Effector memory CD4-positive, alpha-beta T cell (primary cell): ENCODE measurements at places on chromosomes 7 and 10.

GRCh38 chr7:93284908-93285307 lies 52.7 kb downstream of the VPS50 start:
- DNase-seq = no peak

DNA sequence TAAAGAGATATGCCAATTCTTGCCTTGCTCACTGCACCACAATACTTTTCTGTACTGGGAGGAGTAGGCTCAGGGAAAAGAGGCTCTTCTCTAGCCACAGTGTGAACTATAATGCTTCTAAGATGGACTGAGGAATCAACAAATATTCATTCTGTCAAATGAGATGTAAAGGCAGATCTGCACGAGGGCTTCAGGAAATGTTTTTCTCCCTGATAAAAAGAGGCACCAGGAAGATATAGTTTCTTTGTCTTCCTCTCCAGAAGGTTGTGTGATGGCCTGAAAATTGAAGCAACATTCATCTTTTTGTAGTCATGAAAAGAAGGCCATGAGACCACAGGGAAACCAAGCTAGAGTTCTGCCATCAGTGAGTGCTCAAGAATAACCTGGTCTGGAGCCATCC lies 79.1 kb upstream of the NME8 start:
- DNase-seq = no peak

- DNase-seq = no peak
Measured at GRCh38 chr7:104795616-104796398, 218.2 kb upstream of the KMT2E start.

DNA sequence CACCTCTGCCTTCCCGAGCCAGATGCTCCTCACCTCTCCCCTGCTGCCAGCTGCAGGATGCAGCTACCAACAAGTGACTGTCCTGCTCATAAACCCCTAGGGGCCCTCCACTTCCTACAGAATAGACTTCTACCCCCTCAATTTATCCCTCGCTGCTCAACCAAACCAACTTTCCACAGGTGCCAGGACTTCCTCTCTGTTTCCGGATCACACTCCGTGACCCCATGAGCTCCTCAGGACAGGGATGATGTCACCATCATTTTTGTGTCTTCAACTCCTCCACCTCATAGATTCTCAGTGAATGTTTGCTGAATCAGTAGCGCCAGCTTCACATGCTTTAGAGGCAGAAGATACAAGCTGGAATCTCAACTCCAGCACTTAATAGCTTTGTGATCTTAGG lies 25.8 kb upstream of the ADRB1 start:
- no peak for DNase-seq

DNA sequence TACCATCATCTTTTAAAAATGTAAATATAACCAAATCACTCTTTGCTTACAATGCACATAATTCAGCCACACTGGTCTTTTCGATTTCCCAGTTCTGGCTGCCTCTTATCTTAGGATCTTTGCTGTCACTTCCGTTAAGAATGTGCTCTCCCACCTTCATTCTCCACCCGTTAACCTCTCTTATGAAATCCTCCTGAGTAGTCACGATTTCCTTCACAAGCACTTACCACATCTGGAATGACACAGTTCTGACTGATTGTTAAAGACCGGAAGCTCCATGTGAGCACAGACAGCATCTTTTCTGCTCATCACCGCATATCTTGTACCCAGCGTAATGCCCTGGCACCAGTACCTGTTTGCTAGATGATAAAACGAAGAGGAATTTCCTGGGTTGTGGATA lies 84.3 kb downstream of the CUL2 start:
- no peak for DNase-seq

GRCh38 chr10:98090822-98091221 lies 43.6 kb upstream of the R3HCC1L start:
- no peak for DNase-seq

- no peak for DNase-seq
Measured at GRCh38 chr7:42573881-42574672, 337.1 kb upstream of the GLI3 start.

DNA sequence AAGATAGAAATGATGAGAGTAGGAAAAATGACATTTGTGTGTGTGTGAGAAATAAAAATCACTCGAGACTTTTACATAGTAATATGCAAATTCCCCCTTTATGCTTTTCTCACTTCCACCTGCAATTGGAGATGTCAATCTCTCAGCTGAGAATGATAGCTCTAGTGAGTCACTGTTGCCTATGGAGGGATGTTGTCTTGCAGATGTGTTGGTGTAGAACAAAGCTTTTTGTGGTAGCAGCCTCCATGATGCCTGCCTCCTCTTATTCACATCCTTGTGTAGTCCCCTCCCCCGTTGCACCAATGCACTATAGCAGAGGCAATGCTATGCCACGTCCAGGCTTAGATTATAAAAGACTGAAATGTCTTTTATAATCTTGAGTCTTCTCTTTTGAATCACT lies 33.8 kb downstream of the SPAG6 start:
- no peak for DNase-seq

DNA sequence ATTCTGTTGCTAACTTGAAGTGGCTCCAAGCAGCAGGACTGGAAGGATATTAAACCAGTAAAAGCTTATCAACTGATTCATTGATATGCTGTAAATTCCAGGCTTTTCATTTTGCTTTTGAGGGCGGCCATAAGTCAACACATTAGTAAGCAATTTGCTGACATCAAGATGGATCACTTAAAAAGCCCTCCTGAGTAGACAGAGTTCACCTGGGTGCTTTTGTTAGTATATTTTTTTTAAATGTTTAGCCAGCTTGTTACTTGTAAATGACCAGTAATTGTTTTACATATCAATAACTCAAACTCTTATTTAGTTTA lies 26.5 kb downstream of the RNF32 start:
- no peak for DNase-seq

DNA sequence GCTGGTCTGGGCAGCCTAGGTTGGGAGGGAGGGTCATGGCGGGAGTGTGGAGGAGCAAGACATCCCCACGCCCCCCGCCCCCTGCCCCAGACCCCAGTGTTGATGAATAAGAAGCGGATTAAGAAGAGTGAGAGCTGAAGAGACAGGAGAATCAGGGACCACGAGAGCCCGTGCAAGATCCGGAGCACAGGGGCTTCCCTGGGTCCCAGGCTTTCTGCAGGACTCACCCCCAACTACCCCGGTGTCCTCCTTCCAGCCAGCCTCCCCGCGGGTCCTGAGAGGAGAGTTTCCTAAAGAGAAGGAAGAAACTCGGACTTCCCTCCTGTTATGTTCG lies 20.1 kb downstream of the GHRHR start:
- DNase-seq = no peak

DNA sequence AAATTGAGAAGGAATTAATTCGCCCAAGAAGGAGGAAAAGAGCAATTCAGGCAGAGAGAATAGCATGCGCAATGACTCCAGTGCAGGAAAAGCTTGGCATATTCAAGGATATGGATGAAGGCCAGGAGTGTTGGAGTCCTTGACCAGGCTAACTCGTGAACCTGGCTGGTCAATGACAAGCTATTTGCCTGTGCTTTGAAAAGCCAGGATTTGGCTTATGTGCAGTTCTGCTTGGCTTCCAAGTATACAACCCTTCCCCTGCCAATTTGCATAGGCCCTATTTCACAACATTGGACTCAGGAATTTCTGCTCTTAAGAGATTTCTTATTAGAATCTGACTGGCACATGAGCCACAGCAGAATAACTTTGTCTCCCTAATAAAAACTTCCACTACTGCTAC lies 72.3 kb upstream of the SP8 start:
- DNase-seq = no peak

- DNase-seq = no peak
Measured at GRCh38 chr7:99267841-99268576, 4.6 kb upstream of the MYH16 start.

- DNase-seq = no peak
Measured at GRCh38 chr10:114823077-114823463, 1.5 kb downstream of the FHIP2A start.

GRCh38 chr10:86655173-86655540 lies 810 bp downstream of the OPN4 start:
- no peak for DNase-seq

DNA sequence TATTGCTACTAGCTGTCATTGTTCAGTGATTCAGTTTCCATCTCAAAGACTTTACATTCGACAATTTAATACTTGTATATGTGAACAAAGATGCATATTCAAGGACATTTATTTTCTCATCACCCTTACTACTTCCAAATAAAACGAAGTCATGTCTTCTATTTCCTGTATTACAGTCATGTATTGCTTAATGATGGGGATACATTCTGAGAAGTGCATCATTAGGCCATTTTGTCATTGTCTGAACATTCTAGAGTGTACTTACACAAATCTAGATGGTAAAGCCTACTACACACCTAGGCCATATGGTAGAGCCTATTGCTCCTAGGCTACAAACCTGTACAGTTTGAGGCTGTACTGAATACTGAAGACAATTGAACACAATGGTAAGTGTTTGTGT lies 6.5 kb downstream of the C10orf95 start:
- no peak for DNase-seq

DNA sequence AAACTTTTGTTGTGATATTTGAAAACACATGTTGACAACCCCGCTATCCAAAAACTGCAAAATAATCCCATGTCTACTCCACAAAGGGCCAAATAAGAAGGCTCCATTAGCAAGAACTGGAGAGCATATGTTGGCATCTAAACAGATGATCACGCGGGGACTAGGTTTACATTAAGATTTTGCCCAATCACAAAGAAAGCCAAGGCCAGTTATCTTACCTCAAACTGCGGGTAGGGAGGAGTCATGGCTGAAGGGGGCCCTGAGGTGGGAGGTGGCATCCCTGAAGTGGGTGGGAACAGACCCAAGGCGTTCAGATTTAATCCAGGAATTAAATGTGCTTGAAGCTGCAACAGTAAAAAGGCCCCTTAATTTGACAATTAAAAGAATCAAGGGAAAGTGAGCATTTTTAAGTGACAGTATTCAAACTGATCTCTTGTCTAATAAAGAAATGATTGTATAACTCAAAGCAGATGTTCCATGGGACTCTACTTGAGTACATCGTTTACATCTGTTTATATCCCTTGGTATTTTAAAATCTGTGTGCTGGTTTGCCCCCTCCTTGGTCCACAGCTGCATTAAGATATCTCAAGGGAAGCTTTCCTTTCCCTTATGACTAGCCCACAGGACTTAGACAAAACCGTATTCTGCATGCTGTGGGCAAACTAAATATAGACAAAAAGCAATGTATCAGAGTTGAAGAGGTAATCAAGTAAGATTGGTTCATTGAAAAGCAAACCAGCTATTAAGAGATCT lies 42.9 kb downstream of the MALSU1 start:
- no peak for DNase-seq

DNA sequence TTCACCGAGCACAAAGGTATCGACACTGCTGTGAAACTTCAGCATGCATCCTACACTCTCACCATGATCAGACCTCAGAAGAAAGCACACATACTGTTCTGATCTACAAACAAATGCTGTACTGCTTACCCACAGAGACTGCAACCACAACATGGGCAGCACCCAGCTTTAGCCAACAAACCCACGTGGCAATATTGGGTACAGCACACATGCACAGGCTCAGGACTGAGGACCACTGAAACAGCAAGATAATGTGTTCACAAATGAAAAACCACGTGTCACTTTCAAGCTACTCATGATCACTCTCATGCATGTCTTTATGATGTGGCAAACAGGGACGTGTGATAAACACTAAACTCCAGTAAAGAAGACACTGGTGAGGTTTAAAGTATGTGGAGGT lies 119.3 kb upstream of the PTN start:
- no peak for DNase-seq

DNA sequence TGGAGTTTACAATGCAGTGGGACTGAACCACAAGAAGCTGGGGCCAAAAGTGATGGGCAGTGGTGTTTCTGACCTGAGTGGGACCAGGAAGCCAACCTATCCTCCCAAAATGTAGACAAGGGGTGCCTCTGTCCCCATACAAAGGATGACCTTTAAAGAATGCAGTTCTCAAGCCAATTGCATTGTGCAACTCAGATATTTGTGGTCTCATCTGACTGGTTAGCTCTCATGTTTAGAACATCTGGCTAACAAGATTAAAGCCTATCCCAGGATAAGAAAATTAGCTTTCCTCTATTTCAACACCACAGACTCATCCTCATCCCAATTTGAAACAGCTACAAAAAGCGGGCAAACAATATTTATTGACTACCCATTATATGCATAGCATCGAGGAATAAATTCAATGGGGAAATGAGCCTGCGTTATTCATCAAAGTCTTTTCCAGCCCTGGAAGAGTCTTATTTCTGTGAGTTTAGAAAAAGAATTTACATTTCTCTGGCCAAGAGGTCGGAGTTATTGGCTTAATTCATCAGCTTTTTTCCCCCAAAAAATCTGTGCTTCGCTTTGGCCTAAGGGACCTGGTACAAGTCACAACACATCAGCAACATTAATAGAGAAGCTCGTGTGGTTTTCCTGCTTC lies 26.7 kb downstream of the ELMO1 start:
- DNase-seq = no peak

DNA sequence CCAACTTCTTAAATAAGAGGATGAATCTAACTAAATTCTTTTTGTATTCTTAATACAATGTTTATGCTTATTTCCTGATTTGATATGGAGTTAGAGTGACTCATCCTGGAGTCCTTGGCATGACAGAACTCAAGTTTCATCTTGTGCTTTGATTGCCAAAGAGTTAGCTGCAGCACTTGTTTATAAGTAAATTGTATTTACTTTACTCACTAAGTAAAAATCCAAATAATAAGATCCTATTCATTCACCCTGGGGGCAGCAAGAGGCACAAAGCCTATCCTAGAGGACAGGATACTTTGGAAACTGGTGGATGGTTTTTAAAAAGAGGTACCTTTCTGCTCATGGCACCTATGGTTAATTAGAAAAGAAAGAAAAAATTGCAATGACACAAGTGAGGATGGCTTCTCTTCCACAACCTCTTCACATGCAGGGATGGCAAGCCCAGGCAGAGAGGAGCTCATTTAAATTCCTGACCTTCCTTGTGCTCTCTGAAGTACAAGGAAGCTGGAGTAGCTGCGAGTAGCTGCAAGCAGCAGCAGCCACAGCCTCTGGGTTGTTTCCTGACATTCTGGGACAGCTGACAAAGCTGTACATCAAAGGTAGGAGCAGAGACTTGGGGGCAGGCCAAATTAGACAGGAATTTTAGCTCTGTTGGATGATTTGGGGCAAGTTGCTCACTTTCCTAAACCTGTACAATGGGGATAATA lies 28.5 kb upstream of the CROT start:
- DNase-seq = no peak

GRCh38 chr10:103823706-103824272 lies 31.6 kb downstream of the SH3PXD2A start:
- DNase-seq = no peak

GRCh38 chr10:31803606-31804351 lies 124.9 kb downstream of the ARHGAP12 start:
- DNase-seq = no peak
